ENCODE measurements at places on chromosomes 5 and 9.

DNA sequence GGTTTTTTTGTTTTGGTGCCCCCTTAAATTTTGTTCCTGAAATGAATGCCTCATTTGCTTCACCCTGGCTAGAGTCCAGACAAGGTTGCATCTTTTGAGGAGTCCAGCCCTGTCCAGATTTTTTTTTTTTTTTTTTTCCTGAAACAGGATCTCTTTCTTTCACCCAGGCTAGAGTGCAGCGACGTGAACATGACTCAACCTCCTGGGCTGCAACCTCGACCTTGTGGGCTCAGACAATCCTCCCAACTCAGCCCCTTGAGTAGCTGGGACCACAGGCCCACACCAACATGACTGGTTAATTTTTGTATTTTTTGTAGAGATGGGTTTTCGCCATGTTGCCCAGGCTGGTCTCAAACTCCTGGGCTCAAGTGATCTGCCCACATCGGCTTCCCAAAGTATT lies 469.0 kb upstream of the BRINP1 start:
- no peak for DNase-seq

DNA sequence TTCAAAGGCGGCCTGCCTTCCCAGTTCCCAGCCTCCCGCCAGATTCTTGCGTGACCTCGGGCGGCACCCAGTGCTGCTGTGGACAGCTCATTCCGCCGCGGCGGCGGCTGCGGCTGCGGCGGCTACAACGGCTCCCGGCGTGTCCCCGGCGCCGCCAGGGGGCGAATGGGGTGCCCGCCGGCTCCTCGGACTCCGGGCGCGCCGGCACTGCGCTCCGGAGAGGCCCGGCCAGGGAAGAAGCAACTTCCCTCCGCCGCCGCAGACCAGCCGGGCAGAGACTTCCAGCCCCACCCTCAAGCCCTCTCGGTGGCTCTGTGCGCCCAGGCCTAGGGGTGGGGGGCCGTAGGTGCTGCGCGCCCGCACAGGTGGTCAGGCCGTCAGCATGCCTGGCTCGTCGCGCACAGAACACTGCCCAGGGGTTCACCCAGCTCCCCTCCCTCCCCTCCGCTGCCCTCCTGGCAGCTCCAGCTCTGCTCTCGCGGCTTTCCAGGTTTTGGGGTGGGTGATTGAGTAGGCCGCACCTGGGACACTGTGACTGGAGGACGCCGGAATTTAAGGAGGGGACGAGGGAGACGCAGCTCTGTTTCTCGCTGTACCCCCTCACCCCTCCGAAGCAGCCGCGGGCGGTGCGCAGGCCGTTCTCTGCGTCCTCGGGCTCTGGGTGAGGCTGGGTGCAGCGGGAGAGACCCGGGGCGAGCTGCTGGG lies 20.2 kb downstream of the IGIP start:
- DNase-seq = peak; percentile 71

DNA sequence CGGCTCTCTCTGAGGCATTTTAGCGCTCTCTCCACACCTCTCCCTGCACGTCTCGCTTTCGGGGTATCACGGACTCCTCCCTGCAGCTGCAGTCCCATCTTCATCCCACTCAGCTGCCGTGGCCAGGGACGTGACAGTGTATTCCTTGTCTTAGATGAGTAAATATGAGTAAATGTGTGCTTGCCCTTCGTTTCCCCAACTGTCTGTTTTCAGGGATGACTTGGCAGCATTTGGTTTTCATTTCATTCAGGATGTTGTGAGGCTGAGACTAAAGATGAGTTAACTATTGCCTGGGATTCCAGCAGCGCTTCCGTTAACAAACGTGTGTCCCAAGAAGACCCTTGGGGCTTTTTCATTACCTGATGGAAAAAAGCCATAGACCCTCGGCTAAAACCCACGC lies 29.5 kb downstream of the GDNF start:
- no peak for DNase-seq

- no peak for DNase-seq
These were observed 319.3 kb upstream of the CHD1 start for GRCh38 chr5:99248066-99248465.

DNA sequence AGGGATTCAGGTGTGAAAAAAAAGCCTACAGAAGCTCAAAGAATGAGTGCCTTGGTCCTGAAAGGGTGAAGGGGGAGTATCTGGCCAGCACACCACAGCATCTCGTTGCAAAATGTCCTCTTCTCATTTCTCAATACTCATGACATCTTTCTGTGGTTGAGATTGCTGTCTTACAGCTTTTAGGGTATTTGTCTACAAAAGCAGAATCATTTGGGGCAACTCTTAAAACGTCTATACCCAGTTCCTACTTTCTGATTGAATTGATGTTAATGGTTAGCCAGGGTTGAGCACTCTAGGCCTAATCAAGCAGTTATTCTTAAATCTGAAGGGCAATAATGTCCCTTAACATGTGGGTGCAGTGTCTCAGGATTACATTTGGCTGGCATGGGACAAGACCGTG lies 21.2 kb upstream of the PCSK5 start:
- no peak for DNase-seq

DNA sequence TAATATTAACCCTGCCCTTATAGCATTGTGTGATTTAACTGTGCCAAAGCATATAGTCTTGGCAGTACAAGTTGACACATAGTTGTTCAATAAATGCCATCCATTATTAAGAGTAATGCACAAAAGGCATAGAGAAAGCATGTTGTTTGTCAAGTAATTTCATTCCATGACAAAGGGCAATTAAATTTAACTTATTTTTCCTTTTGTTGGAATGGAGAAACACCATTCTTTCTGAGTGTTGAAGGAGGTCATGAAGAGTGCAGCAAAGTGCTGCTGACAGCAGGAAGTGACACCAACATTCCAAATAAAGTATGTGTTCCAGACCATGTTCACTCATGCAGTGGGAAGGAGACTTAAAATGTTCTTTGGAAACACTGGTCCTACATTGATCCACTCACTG lies 29.1 kb downstream of the ANKDD1B start:
- DNase-seq = no peak

DNA sequence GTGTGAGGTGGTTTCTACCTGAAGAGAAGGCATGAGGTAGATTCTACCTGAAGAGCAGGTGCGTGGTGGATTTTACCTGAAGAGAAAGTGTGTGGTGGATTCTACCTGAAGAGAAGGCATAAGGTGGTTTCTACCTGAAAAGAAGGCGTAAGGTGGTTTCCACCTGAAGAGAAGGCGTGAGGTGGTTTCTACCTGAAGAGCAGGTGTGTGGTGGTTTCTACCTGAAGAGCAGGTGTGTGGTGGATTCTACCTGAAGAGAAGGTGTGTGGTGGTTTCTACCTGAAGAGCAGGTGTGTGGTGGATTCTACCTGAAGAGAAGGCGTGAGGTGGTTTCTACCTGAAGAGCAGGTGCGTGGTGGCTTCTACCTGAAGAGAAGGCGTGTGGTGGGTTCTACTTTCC lies 192.8 kb downstream of the MED10 start:
- no peak for DNase-seq

- DNase-seq = no peak
These were observed 118.9 kb upstream of the CCDC180 start for GRCh38 chr9:97188545-97188944.

- DNase-seq = no peak
These were observed 269.1 kb upstream of the CD180 start for GRCh38 chr5:67465537-67466207.

DNA sequence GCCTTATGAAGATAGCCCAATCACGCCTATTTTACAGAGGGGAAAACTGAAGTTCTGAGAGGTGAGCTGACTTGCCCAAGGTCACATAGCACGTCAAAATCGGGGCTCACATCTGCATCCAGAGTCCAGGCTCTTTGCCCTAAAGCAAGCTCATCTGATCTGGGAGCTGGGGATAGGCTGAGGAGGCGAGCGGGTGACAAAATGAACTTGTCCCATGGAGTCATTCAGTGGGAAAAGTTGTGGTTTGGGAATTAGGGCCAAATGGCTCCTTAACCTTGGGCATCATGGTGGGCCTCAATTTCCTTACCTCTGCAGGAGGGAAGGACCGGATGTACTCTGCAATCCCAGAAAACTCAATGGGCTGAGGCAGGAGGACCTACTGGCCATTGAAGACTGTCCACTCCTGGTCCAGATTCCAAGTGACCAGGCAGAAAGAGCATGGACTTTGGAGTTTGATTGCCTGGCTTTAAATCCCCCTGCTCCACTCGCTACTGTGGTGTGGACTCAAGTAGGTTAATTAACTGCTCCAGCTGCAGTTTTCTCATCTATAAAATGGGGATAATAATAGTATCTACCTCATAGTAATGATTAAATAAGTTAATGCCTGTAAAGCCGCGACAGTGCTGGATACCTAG lies 160.4 kb downstream of the RGS3 start:
- DNase-seq = no peak

- DNase-seq = no peak
These were observed 174.6 kb upstream of the ZNF608 start for GRCh38 chr5:124920909-124921666.

DNA sequence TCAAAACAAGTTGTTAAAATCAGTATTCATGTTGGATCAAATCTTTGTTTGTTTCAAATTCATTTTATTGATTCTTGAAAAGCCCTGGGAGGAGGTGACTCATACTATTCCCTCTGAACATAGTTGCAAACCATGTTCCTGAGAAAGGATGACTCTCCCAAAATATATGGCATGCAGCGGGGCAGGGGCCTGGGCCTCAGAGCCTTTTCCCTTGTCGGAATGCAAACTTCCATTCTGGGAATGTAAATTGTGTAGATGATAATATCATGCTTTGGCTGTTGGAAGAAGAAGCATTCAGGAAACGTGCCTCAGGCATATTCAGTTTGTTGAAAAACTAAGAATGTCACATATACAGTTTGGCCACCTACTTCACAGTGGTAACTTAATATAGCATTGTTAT lies 242.0 kb downstream of the AUH start:
- no peak for DNase-seq

DNA sequence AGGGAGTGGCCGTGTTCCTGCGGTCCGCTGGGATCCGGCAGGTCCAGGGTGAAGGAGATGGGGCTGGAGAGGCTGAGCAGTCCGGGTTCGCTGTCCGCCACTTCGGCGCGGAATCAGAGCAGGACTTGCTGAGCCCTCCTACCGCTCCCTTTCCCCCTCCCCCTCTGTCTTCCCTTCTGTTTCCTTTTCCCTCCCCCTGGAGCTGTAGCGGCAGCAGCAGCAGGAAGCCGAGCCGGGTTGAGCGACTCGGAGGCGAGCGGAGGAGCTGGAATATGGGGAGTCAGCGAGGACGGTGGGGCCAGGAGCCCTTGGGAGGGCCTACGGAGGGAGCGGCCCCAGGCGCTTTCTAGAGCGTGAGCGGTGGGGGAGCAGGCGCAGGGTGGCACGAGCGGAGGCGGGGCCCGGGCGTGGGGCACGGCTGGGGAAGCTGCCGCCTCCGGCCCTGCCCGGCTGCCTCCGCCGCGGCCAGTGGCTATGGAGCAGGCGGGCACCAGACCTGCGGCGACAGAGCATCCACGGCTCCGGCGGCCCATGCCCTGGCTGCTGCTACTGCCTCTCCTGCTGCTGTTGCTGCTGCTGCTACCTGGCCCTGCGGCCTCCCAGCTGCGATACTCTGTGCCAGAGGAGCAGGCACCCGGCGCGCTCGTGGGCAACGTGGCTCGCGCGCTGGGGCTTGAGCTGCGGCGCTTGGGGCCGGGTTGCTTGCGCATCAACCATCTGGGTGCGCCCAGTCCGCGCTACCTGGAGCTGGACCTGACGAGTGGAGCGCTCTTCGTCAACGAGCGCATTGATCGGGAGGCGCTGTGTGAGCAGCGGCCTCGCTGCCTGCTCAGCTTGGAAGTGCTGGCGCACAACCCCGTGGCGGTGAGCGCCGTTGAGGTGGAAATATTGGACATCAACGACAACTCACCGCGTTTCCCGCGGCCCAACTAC lies at the start of gene PCDHAC2:
PCDHAC2 (plus strand) TSS at position 184 of the 933 bp plus-strand sequence; CDS start at position 475, 291 bp downstream.
- DNase-seq = no peak

DNA sequence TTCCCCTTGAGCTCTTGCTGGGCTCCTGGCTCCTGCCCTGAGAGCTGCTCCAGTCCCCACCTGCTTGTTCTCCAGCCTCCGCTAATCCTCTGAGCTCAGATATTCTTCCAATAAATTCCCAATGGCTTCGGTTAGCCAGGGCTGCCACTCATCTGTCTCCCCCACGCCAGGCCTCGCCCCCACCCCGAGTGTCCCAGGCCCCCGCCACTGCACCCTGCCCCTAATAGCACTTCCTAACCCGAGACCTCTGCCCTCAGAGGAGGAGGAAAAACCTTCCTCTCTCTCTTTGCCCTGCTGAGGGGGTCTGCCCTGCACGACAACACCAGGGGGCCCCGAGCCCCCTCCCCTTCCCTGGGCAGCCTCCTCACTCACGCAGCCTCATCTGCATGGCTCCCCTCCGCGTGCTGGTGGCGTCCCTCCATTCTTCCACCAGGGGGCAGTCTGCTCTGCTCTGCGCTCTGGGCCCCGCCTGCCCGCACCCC lies 5.4 kb upstream of the LCN15 start:
- DNase-seq = peak; percentile 73

GRCh38 chr5:156560002-156560401 lies 233.0 kb downstream of the SGCD start:
- no peak for DNase-seq
